ENCODE measurements at places on chromosomes 13 and 19.

- no peak for DNase-seq
These were observed 4.2 kb downstream of the FFAR3 start for GRCh38 chr19:35362261-35363000.

GRCh38 chr13:18996627-18997051, 185.0 kb downstream of the TUBA3C start:
- no peak for DNase-seq

GRCh38 chr13:25753976-25754375, 297.8 kb downstream of the SHISA2 start:
- no peak for DNase-seq

- no peak for DNase-seq
These were observed 7.8 kb upstream of the CDK8 start for GRCh38 chr13:26246154-26246553.

GRCh38 chr13:109776575-109776974, 9.8 kb downstream of the IRS2 start:
- DNase-seq: no peak

- no peak for DNase-seq
These were observed 74.9 kb downstream of the SOX1 start for GRCh38 chr13:112141643-112142400.

GRCh38 chr13:104984296-104984818, 1551.1 kb downstream of the EFNB2 start:
- DNase-seq: no peak

GRCh38 chr19:38032151-38032550, 125.1 kb downstream of the SIPA1L3 start:
- DNase-seq: no peak

- DNase-seq: no peak
These were observed 17.5 kb upstream of the HS6ST3 start for GRCh38 chr13:96072392-96072791.

All from iPS DF 19.7 (cell line).